ENCODE measurements at places on chromosomes 4 and X.

DNA sequence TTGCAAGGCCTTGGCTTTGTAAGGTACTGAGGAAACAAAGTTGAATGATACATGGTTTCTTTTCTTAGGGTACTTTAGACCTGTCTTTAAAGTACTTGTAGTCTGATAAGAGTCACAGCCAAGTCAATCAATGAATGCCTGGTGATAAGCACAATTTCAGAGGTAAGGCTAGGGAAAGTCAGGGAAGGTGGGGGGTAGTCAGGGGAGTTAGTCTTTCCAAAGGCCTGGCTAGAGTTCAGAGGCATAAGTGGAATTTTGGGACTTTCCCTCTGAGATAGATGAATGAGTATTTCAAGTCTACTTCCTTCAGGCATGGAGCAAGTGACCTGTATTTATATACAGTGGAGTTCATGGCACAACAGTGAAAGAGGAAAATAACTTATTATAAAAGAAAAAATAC lies 78.3 kb downstream of the SLC4A4 start:
- peak; percentile 52 for DNase-seq

DNA sequence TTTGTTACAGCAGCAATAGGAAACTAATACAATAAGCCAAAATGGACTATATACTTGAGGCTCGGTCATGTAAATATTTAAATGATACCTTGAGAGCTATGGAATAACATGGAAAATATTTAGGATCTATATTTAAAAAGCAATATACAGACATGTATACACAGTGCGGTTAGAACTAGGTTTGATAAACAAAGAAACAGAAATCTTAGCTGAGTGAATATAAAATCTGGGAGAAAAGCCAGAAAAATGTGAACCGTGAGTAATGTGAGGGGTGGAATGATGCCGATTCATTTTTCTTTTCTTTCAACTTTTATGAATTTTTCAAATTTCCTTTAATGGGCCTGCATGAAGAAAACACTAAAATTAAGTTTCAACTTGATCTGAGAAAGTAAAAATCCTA lies 104.1 kb downstream of the ATXN3L start:
- DNase-seq, result no peak

GRCh38 chr4:182653596-182653995 lies 263.6 kb downstream of the DCTD start:
- DNase-seq, result no peak

DNA sequence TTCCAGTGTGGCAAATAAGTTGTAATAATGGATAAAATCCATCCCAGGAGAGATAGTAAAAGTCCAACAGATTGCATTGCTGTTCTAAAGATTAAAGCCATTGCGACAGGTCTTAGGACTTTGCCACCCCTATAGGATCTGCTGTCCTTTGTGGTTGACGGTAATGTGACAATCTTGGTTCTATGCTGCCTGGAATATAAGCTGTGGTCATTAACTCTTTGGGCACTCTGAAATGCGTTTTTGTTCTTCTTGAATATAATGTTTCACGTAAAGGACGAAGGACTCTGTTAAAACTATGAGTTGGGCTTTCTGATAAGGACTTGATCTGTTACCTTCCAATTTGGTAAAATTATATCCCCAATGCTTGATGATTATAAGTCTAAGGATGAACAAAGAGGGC lies at the start of gene CLDN24:
CLDN24 (minus strand) TSS at position 101 of the 400 bp plus-strand sequence; CDS start at position 101, 0 bp downstream.
- no peak for DNase-seq

GRCh38 chr4:163694385-163694784 lies 199.9 kb downstream of the TMA16 start:
- DNase-seq, result peak; percentile 16

- no peak for DNase-seq
These were observed 196.6 kb downstream of the ASB9 start for GRCh38 chrX:15073313-15073712.

- no peak for DNase-seq
These were observed 56.5 kb downstream of the ANTXR2 start for GRCh38 chr4:80016506-80016905.

- no peak for DNase-seq
These were observed 89.7 kb upstream of the NDP start for GRCh38 chrX:44062840-44063239.

DNA sequence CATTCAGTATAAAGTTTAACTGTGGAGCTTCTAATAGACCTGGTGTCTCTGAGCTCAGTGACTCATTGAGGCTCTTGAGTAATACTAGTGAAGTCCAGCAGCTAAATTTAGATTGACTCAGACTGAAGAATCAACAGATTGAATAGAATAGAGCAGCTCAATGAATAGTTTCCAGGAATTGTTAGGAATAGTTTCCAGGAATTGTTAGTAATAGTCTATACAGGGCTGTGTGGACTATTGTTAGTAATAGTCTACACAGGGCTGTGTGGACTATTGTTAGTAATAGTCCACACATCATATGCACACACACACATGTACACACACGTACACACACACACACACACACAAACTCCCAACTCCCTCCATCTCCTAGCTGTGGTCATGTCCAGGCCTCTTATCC lies 3.0 kb downstream of the GIMD1 start:
- peak; percentile 81 for DNase-seq

DNA sequence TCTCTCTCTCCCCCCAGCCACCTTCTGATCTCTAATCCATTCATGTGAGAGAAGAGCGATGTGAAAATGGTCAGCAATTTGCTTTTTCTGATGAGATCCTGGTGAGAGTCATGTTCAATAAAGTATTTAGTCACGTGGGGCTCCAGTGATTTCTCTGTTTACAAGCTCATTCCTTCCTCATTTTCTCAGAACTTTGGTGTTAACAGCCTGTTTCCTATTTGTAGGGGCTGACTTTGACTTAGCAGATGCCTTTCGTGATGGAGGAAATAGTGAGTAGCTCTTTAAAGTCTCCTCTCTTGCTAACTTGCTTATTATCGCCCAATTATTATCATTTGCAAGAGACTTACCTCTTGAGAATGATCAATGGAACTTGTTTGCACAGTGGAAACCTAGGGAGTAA lies 72.6 kb upstream of the CD99 start:
- no peak for DNase-seq

- no peak for DNase-seq
These were observed 47.9 kb upstream of the LINC00632 start for GRCh38 chrX:140661643-140662042.

- no peak for DNase-seq
These were observed 132.9 kb downstream of the LDB2 start for GRCh38 chr4:16765546-16765945.

DNA sequence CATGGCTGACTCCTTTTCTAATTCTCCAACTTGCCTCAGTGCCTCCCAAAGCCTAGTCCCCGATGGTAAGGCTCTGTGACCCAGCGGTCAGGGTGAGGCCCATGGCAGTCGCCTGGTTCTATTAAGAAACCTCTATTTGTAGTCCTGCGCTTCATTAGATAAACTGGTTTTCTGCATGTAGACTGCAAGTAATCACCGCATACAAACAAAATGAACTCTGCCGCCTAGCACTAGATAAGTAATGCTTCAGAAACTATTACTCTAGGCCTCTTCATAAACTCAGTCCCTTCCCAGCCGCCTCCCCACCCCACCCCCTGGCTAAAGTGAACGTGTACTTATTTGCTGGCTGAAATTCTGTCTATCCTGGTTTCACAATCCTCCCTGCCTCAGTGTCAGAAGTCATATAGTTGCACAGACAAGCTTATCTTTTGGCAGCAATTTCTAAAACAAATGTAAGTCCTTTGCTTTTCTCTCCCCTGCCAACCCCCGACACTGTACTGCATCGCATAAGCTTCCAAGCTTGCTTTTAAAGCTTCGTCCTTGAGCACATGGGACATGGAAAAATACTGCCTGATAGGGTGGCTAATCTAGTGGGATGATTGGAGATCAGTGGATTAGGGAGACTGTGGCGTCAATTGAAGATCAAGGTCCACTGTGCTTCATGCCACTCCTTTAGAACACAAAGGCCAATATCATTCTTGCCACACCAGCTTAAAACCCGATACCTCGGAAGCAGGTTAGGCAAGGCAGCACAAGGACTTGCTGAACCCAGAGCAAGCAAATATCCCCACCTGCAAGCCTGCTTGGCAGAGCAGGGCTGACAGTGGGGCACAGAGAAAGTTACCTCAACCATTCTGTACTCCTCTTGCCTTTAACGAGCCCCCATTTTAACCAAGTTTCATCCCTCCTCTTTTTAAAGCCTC lies 125.8 kb downstream of the IRF2 start:
- DNase-seq, result no peak

- no peak for DNase-seq
These were observed 64.1 kb downstream of the TMA16 start for GRCh38 chr4:163558539-163559044.

DNA sequence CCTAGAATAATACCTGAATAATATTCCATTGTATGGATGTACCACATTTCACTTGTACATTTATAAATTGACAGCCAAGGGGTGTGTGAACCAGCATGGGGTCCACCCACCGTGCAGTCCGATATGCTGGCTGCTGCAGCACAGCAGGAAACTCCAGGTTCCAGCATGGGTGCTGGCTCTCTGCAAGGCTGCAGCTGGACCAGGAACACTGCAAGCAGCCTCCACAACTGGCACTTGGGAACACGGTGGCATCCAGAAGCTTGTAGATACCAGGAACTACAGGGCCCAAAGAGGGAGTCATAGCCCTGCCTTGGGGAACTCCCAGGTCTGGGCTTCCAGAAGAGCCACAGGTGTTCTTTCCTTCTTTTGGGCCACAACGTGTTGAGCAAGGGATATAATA lies 91.2 kb downstream of the NXF2 start:
- DNase-seq, result no peak

DNA sequence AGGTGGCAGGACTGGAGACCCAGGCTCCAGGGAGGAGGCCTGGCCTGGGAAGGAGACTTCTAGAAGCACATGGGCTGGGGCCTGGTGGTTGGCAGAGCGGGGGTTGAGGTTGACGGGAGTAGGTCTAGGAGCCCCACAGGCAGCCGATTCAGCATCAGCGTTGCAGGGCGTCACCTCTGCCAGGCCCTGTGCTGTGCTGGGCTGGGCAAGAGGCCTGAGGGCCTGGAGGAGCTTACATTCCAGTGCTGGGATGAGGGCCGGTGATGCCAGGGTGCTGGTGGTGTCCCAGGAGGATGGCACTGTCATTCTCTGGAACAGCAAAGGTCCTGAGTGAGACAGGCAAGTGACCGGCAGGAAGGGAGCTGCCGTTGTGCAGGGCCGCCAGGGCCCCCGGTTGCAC lies 76.6 kb downstream of the SORCS2 start:
- DNase-seq, result no peak

GRCh38 chr4:19009881-19010280 lies 988.3 kb upstream of the LCORL start:
- DNase-seq, result no peak

DNA sequence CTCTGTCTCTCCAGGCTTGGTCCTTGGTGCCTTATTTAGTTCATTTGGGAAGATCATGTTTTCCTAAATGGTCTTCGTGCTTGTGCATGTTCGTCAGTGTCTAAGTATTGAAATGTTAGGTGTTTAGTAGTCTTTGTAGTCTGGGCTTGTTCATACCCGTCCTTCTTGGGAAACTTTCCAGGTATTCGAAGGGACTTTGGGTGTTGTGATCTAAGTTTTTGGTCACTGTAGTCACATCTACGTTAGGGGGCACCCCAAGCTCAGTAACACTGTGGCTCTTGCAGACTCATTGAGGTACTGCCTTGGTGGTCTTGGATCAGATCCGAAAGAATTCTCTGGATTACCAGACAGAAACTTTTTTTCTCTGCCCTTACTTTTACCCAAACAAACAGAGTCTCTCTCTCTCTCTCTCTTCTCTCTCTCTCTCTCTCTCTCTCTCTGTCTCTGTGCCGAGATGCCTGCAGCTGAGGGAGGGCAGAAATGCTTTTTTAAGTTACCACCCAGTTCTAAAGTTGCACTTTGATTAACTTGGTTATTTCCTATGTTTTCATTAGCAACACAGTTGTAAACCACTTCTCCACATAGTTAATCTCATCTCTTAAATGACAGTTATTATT lies 67.6 kb upstream of the SLC7A3 start:
- DNase-seq, result no peak

- no peak for DNase-seq
These were observed 33.0 kb downstream of the AFF1 start for GRCh38 chr4:86967798-86968197.

- no peak for DNase-seq
These were observed 480.1 kb downstream of the SPRY1 start for GRCh38 chr4:123876671-123877101.

DNA sequence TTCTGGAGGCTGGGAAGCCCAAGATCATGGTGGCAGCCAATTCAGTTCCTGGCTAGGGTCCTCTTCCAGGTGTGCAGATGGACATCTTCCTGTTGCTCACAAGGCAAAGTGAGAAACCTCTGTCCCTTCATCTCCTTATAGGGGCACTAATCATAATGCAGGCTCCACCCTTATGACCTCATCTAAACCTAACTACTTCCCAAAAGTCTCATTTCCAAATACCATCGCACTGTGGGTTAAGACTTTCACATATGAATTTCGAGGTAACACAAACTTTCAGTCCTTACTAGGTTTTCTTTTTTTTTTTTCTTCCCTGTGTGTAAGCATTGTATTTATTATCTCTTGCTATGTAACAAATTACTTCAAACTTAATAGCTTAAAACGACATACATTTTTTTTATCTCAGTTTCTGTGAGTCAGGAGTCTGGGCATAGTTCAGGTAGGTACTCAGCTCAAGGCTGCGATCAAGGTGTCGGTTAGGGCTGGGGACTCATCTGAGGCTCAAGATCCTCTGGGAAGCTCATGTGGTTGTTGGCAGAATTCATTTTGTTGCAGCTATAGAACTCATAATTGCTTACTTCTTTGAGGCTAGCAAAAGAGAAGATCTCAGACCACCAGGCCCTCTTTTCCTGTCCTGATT lies 204.7 kb upstream of the STK26 start:
- no peak for DNase-seq

Measured in epithelial cell of proximal tubule (primary cell).